CD4-positive, alpha-beta T cell treated with Interleukin-21 for 1 hour (primary cell): ENCODE measurements at places on chromosomes 2 and 18.

DNA sequence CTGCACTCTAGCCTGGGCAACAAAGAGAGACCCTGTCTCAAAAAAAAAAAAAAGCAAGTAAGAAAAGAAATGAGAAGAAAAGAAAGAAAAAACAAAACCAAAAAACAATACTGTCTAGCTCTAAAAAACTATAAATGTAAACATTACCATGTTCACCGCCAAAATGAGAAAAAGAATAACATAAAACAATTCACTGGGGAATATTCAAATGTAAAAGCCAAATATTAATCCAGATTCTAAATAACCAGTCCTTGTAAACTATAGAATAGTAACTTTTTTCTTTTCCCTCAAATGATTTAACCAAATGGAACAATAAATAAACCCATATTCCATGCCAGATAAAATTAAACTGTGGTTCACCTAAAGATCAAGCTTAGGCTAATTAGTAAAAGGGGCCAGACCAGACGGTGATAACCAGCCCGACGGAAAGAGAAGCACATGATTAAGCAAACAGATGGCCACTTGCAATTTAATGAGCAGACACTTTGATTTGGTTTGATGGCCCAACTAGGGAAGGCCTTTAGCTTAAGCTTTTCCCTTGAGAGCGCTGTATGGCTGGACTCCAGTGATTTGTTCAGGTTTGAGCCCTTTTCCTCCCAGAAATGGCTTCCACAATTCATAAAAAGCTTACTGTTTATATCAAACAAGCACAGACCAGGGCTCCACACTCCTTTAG, 39.4 kb upstream of the ZNF397 start:
- no peak for DNase-seq

- DNase-seq: no peak
Measured at GRCh38 chr18:6219116-6219717, 195.5 kb downstream of the L3MBTL4 start.

GRCh38 chr18:8726281-8726680, 20.9 kb downstream of the MTCL1 start:
- DNase-seq: no peak

- DNase-seq: no peak
Measured at GRCh38 chr18:9126337-9126736, 10.2 kb upstream of the ANKRD12 start.
